ENCODE measurements at places on chromosomes 16 and 17. TPM values are rescaled to one million over a fixed set of nuclear protein-coding genes. Genes with fewer than 3 reads are reported as not detected.

Gene DPEP1
- total RNA-seq = not detected

Gene GCGR
- not detected for total RNA-seq

Gene CMTM1
- total RNA-seq = 4.0 TPM

Gene IL32
- total RNA-seq = 824 TPM

Gene WBP2
- total RNA-seq = 59.4 TPM

Gene PYDC1
- total RNA-seq = not detected

Gene ZP2
- total RNA-seq = not detected

Gene CHST4
- total RNA-seq = not detected
